ENCODE measurements at places on chromosomes 5 and 9. TPM values are rescaled to one million over a fixed set of nuclear protein-coding genes. Genes with fewer than 3 reads are reported as not detected.

DNA sequence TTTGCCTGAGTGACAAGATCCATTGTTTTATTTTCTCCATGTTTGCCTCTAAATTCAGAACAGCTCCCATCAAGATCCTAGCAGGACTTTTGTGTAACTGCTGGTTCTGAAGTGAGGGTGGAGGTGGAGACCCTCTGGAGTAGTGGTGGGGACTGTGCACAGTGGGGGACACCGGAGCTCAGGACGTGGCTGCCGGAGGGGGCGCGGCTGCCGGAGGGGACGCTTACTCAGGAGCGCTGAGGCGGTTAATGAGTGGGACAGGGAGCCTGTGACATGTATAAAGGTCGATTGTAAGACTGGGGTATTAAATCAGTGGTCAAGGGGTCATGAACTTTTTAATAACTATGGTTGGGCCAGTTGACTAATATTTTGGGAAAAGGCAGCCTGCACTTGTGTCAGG, 127.0 kb upstream of the CACNA1B start:
- no peaks in the 10 kb centered on the region for H3K27me3 ChIP-seq
- H3K36me3 ChIP-seq, result peaks cover 18% of the 10 kb centered on the region
- DNase-seq, result no peak
- H3K4me1 ChIP-seq, result peaks cover 29% of the 10 kb centered on the region
- H3K4me3 ChIP-seq, result no peak overlapping the region
- no peak overlapping the region for H3K27ac ChIP-seq

DNA sequence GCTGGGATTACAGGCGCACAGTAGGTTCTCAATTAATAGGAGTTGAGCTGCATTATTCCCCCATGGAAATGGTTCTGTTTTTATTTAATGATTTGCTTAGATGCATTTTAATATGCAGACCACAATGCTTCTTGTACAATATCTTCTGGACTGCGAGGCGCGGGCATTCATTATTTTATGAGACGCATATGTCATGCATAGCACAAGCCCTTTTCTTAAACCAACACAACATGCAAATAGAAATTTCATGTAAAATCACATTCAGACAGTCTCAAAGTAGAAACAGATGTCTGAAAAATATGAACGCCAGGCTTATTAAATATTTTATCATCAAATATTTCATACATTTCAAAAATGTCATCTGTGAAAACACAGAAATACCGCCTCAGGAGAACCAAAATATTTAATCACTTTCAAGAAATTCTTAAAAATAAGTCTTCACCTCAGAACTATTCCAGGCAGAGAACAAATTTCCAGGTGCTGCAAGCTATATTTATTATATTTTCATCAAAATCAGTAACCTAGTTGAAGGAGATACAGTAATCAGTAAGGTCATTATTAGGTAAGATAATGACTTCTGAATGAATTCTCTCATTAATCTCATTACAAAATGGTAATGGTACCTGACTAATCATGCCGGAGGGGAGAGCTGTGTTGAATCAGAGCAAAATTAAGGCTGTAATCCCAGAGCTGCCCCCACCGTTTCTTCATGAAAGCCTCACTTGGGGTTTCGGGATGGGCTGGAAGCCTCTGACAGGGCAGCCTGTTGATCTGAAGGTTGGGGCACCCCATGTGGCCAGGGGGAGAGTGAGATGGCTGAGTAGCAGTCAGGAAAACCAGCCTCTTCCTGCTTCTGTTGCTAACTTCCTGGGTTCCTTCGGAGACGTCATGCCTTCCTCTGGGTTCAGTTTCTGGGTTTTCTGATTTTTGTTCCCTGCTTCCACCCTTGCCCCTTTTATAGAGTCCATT, 133.9 kb upstream of the ZNF618 start:
- DNase-seq, result no peak
- H3K4me1 ChIP-seq, result peaks cover 7% of the 10 kb centered on the region
- H3K36me3 ChIP-seq, result peaks cover 7% of the 10 kb centered on the region
- H3K27me3 ChIP-seq, result peaks cover 10% of the 10 kb centered on the region
- H3K27ac ChIP-seq, result no peak overlapping the region

The POLE3 gene
- total RNA-seq, result 76.1 TPM

The PDE8B gene
- not detected for total RNA-seq

The SAP30L gene
- 20.4 TPM for total RNA-seq

- H3K4me3 ChIP-seq, result no peak overlapping the region
- no peak overlapping the region for H3K27ac ChIP-seq
- H3K4me1 ChIP-seq, result peaks cover 5% of the 10 kb centered on the region
- no peak for DNase-seq
Measured at GRCh38 chr9:131856105-131856504, 116.2 kb upstream of the RAPGEF1 start.

- no peak overlapping the region for H3K4me3 ChIP-seq
- no peak overlapping the region for H3K27ac ChIP-seq
Measured at GRCh38 chr5:96649251-96649662, 12.9 kb upstream of the CAST start.

DNA sequence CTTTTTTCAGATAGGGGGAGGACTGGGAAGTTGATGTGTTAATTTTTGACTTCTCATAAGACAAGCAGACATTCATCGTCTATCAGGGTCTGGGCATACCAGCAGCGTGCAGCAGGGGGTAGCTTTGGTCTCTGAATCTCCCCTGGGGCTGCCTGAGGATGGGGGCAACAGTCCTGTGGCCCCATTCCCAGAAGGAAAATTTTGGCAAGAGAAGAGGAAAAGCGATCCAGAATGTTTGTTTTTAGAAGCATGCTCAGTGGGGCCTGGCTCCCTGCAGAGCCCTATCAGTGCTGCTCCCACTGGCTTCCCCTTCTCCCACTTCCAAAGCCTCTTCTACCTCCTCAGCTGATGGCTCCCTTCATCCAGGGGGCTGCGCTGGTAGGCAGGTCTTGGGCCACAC, 194.8 kb upstream of the IL12B start:
- H3K27ac ChIP-seq, result no peak overlapping the region
- H3K27me3 ChIP-seq, result peaks cover 13% of the 10 kb centered on the region
- H3K4me3 ChIP-seq, result no peak overlapping the region
- H3K4me1 ChIP-seq, result peaks cover 2% of the 10 kb centered on the region
- no peak for DNase-seq
- peaks cover 5% of the 10 kb centered on the region for H3K36me3 ChIP-seq

- H3K27ac ChIP-seq, result no peak overlapping the region
- H3K36me3 ChIP-seq, result no peaks in the 10 kb centered on the region
- H3K4me1 ChIP-seq, result no peaks in the 10 kb centered on the region
Measured at GRCh38 chr5:115586525-115587146, 15.6 kb downstream of the TICAM2 start.

- no peaks in the 10 kb centered on the region for H3K27me3 ChIP-seq
- H3K4me3 ChIP-seq, result no peak overlapping the region
- H3K27ac ChIP-seq, result no peak overlapping the region
- no peak for DNase-seq
- H3K4me1 ChIP-seq, result no peaks in the 10 kb centered on the region
Measured at GRCh38 chr5:104952876-104953275, 1390.3 kb upstream of the NUDT12 start.

- no peak for DNase-seq
- H3K27me3 ChIP-seq, result no peaks in the 10 kb centered on the region
- no peaks in the 10 kb centered on the region for H3K36me3 ChIP-seq
- no peak overlapping the region for H3K4me3 ChIP-seq
Measured at GRCh38 chr5:133049726-133050048, 2.1 kb upstream of the HSPA4 start.

The BARHL1 gene
- not detected for total RNA-seq

The PITX1 gene
- not detected for total RNA-seq

DNA sequence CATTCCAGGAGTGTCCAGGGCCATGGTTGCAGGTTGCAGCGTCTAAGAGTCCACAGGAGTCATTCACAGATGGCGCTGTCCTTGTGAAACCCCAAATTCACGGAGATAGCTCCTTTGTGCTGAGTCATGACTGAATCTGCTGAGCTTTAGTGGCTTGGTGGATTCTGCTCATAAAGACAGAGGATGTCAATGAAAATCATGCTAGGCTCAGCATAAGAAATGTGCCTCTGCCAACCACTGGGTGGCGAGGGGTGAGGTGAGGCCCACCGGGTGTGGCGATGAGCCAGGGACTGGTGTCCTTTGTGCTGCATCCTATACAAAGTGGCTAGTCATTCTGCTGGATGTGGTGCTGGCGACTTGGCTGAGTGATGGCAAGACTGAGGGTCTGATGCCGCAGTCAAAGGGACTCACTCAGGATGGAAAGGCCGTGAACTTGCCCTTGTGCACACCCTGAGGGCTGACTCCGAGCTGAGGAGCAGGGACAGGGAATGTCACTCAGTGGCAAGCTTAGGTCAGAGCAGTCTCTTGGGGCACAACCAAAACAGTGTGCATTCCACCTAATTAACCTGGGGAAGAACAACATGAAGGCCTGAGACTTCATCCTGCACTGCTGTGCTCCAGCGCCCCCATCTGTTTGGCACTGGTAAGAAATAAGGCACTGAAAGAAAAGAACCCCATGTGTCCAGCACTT, 71.5 kb downstream of the DAP start:
- peaks cover 27% of the 10 kb centered on the region for H3K4me1 ChIP-seq
- peak overlapping the region; percentile 48 for H3K27ac ChIP-seq
- H3K4me3 ChIP-seq, result no peak overlapping the region
- peaks cover 6% of the 10 kb centered on the region for H3K36me3 ChIP-seq

DNA sequence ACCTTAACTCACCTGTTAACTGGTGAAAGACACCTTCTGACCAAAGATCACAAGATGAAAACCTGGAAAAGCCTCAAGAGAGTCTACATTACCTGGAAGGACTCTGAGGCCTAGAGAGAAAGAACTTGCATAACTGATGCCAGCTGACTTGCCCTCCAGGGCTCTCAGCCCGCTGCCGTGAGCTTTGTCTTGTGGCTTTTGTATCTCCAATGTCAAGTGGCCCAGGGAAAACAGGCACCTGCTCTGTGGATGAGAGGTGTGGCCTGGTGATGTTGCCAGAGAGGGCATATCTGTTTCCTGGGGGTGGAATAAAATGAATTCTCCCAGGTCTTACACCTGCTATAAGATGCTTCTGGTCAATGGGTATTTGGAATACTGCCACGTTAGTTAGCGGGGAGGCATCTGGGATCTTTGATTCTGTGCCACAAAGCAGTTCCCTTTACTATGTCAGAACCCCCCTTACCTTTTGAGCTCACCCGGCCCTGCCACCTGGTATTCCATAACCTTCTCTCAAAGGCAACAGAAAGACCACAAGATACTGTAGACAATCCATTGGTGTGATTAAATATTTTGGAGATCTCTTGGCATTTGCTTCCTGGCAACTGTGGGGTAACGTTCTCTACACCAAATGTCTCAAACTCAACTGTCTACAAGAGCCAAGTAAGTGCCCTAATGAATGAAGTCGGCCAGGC, 54.9 kb upstream of the N4BP3 start:
- H3K27ac ChIP-seq, result no peak overlapping the region
- H3K36me3 ChIP-seq, result no peaks in the 10 kb centered on the region
- no peak for DNase-seq

GRCh38 chr5:64767959-64768357, 533 bp downstream of the SREK1IP1 start:
- H3K27me3 ChIP-seq, result no peaks in the 10 kb centered on the region
- H3K4me3 ChIP-seq, result peak overlapping the region; percentile 99
- H3K4me1 ChIP-seq, result peaks cover 37% of the 10 kb centered on the region
- no peak for DNase-seq

The CNTNAP3 gene
- total RNA-seq, result not detected

DNA sequence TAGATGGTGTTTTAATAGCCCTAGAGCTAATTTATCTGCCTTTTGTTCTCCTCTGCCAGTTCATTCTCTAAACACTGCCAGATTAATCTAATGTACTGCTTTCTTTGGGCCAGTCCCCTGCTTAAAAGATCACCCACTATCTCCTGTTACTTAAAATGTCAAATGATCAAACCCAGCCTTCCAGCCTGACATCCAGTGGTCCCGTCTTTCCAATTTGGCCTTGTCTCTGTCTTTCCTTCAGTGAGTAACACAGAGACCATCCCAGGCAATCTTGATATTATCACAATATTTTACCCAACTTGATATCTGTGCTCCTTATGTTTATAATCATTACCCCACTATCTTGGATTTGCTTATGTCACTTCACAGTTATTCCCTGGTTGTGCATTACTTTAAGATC, 12.0 kb downstream of the PRR16 start:
- H3K27me3 ChIP-seq, result no peaks in the 10 kb centered on the region
- peaks cover 4% of the 10 kb centered on the region for H3K36me3 ChIP-seq
- no peak overlapping the region for H3K27ac ChIP-seq
- no peak for DNase-seq
- H3K4me3 ChIP-seq, result no peak overlapping the region

GRCh38 chr5:14712666-14713065, 48.1 kb downstream of the OTULIN start:
- H3K4me3 ChIP-seq, result no peak overlapping the region
- H3K27ac ChIP-seq, result peak overlapping the region; percentile 32
- DNase-seq, result no peak
- peaks cover 21% of the 10 kb centered on the region for H3K4me1 ChIP-seq
- H3K36me3 ChIP-seq, result peaks cover 28% of the 10 kb centered on the region

The SPINK4 gene
- total RNA-seq, result not detected

- no peak overlapping the region for H3K4me3 ChIP-seq
- no peak for DNase-seq
- no peak overlapping the region for H3K27ac ChIP-seq
- H3K27me3 ChIP-seq, result no peaks in the 10 kb centered on the region
Measured at GRCh38 chr9:134554373-134555093, 87.1 kb upstream of the COL5A1 start.
